ENCODE measurements at places on chromosomes 3 and 15.

GRCh38 chr3:115828401-115828800, 205.1 kb downstream of the GAP43 start:
- no peak for DNase-seq

GRCh38 chr3:52714335-52715302, 8.7 kb downstream of the SPCS1 start:
- DNase-seq: no peak

- no peak for DNase-seq
Measured at GRCh38 chr15:95448531-95449229, 881.8 kb upstream of the NR2F2 start.

DNA sequence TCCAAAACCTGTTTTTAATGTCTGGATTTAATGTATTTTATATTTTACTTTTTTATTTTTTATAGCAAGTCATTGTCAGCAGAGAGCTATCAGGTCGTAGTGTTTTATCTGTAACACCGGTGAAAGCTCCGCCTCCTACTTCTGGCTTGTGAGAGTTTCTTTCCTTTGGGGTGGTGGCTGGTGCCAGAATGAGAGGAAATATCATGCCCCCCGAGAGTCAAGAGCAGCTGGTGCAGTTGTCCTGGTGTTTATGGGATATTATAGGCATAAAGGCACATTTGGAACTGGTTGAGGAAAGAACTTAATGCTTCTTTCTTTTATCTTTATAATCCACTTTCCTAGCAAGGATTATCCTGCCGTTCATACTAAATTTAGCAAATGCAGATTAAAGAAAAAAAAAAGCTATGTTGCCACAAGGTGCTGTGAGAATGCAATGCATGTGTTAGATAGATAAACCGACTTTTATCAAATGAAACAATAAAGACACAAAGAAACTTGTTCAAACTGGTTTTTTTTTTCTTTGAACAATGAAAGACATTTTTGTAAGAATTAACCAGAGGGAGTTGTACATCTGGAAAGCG, 260.1 kb upstream of the PLSCR5 start:
- no peak for DNase-seq

GRCh38 chr3:140334132-140334929, 343.5 kb upstream of the TRIM42 start:
- no peak for DNase-seq

- no peak for DNase-seq
Measured at GRCh38 chr3:39278616-39278935, 1.3 kb downstream of the CX3CR1 start.

- DNase-seq: no peak
Measured at GRCh38 chr3:57840473-57840872, 84.4 kb downstream of the SLMAP start.

Data from DMS 273 treated with DMSO at 0.1 percent for 48 hours (cell line).